ENCODE measurements at places on chromosomes 7 and 10. TPM values are rescaled to one million over a fixed set of nuclear protein-coding genes. Genes with fewer than 3 reads are reported as not detected.

The NODAL gene
- not detected for total RNA-seq

The OR13A1 gene
- total RNA-seq: not detected

The CACUL1 gene
- 24.4 TPM for total RNA-seq

- no peak for DNase-seq
Observed at GRCh38 chr7:155003092-155003375, at the start of gene PAXIP1. TSS of gene PAXIP1 (minus strand) at chr7:155003124. CDS start at chr7:155002929, 195 bp downstream.

The ZNF727 gene
- 0.84 TPM for total RNA-seq
